Epithelial cell of prostate (primary cell): ENCODE measurements at places on chromosomes 5 and 9.

- no peak for DNase-seq
These were observed 609.5 kb upstream of the NUDT12 start for GRCh38 chr5:104171958-104172690.

DNA sequence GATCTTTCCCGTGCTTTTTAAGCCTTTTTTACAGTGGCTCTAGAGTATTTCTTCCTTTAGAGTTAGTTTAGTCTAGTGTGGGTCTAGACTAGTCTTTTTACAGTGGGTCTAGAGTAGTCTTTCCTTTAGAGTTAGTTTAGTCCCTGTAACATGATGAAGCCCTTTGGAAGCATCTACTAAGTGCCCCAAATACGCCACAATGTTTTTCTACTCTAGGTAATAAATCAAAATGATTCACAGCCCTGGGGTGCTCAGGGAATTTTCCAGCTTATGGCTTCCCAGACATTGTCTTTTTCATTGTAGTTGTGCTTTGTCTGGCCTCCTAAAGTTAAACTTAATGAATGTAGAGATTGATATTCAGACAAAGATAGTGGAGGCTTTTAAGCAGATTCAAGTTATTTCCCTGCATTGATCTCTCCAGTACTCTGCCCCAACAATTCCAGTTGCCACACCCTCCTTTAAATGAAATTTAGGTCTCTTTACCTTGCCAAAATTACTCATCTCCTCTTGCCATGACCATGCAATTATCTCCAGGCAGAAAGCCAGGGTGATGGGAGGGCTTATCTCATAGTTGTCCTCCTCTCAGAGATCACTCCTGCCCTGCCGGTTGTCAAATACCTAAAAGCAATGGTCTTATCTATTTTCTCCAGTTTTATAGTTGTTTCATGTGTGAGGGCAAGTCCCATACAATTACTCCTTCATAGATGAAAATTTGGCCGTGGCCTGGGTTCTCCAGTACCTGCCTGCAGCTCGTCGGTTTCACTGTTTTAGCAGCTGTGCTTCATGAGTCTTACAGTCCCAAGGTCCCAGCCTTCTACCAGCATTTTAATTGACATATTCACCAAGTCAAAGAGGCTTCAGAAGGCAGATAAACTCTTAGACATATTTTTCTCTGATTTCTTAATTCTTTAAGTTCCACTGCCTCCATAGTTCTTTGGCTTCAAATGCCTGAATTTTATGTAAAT lies 794.0 kb upstream of the COX7C start:
- no peak for DNase-seq

DNA sequence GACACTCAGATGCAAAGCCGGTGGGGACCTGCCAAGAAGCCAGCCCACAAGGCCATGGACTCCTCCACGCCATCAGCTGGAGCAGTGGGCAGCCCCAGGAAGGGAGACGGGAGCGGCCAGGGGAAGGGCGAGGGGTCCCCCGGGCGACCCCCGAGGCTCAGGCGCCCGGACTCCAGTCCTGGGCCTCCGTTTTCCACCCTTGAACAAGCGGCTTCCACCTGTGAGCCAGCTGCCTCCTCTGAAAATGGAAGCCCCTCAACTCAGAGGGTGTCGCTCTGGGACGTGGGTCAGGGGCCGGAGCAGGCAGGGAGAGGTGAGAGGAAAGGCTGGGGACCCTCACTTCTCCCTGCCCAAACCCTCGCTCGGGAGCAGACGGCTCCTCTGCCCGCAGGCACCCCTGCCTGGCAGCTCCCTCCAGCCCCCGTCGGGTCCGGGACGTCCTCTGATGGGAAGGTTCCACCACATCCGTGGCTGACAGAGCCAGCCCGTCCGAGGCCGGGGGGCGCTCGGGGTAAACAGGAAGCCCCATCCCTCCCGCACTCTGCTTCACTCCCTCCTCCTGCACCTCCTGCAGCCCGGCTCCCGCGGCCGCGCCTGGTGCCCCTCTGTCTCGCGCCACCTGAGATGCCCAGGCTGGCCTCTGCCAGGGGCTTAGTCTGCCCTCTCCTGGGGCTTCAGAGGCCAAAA lies 3.7 kb upstream of the EGFL7 start:
- no peak for DNase-seq

- DNase-seq: no peak
These were observed 231.3 kb upstream of the CD180 start for GRCh38 chr5:67427850-67428298.

- peak; percentile 3 for DNase-seq
These were observed 344.2 kb upstream of the SLC30A5 start for GRCh38 chr5:68749631-68750030.
